Breast epithelium (tissue), 4 donors: ENCODE measurements at places on chromosomes 12 and 14. TPM values are rescaled to one million over a fixed set of nuclear protein-coding genes. Genes with fewer than 3 reads are reported as not detected.

GRCh38 chr14:77763316-77763715 is 2.4 kb upstream of the SNW1 start:
- no peak for DNase-seq
- no peaks in the 10 kb centered on the region for H3K27me3 ChIP-seq
- no peak overlapping the region for H3K27ac ChIP-seq
- H3K4me1 ChIP-seq: no peaks in the 10 kb centered on the region
- H3K36me3 ChIP-seq: no peaks in the 10 kb centered on the region
- no peak overlapping the region for H3K4me3 ChIP-seq

- DNase-seq: no peak
- no peaks in the 10 kb centered on the region for H3K4me1 ChIP-seq
- no peaks in the 10 kb centered on the region for H3K27me3 ChIP-seq
- no peak overlapping the region for H3K4me3 ChIP-seq
These were observed 74.5 kb upstream of the DYNC1H1 start for GRCh38 chr14:101889898-101890297.

DNA sequence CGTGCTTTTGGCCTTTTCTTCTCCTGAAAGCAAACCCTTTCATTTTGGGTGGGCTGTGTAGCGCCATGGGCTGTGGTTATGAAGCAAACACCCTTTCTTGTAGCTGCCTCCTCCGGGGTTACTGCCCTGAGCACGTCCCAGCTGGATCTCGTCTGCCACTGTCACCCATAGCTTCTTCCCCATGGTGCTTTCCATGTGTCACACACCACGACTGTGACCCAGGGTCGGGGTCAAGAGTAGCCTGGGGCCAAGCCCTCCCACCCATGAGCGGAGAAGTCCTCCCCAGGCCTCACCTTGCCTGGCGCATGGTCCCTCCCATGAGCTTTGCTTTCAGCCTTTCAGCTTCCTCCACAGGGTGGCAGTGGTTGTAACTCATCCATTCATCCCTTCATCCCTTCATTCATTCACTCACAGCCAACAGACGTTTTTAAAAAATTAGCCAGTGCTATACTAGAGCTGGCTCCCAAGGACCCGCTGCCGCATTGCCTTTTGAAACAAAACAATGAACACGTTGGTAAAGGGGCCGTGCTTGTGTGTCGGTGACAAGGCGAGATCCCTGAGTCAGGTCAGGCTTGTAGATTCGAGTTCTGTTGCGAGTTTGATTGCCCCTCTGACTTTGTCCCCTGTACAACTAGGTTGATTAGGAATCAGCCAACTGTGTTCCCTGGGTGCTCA is 29.5 kb downstream of the MEG3 start:
- no peaks in the 10 kb centered on the region for H3K36me3 ChIP-seq
- no peaks in the 10 kb centered on the region for H3K27me3 ChIP-seq
- H3K4me3 ChIP-seq: no peak overlapping the region
- no peaks in the 10 kb centered on the region for H3K4me1 ChIP-seq

CCDC197 gene
- total RNA-seq: not detected
